Hypothalamus (tissue), 51 donors: ENCODE measurements at places on chromosomes 2 and 18.

- no peak for DNase-seq
Observed at GRCh38 chr2:27489118-27489497, 435 bp downstream of the IFT172 start.

DNA sequence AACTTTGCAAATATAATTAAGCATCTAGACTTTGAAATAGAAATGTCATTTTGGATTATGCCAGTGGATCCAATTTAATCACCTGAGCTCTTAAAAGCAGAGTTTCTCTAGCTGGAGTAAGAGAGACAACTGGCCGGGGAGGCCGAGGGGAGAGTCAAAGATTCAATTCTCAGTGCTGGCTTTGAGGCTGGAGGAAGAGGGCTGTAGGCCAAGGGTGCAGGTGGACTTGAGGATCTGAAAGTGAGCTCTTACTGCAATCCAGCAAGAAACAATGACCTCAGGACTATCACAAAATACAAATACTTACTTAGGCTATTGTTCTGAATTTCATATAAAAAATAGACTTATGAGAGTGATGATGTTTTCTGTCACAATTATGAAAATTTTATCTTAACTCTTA, 814.5 kb downstream of the CBLN2 start:
- DNase-seq = no peak

- DNase-seq = no peak
Observed at GRCh38 chr18:46283895-46284295, 179.7 kb downstream of the HAUS1 start.

DNA sequence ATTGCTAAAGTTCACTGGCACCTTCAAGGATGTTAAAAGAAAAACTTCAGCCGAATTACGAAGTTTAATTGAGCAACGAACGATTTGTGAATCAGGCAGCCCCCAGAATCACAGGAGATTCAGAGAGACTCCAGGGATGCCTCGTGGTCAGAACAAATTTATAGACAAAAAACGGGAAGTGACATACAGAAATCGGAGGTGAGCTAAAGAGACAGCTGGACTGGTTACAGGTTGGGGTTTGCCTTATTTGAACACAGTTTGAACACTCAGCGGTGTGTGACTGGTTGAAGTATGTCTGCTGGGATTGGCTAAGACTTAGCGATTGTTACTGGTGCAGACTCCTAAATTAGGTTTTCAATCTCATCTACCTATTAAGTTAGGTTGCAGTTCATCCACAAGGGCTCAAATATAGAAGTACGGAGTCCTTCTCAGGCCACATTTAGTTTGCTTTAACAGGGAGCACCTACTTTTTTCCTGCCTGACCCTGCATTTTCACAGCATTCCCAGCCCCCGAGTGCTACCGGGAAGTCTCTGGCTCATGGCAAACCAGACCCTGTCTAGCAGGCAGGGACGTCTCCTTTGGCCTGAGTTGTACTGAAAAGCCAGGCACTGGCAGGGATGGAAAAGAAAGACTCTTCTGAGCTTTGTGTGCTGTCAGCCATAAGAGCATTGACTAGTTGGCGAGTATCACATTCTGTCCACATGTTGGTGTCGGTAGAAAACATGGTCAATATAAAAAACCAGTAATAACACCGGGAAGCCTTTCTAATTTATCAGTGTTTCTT, 41.1 kb downstream of the CDCA7 start:
- DNase-seq = no peak

- DNase-seq = no peak
Observed at GRCh38 chr2:9052821-9053533, 49.5 kb upstream of the MBOAT2 start.

DNA sequence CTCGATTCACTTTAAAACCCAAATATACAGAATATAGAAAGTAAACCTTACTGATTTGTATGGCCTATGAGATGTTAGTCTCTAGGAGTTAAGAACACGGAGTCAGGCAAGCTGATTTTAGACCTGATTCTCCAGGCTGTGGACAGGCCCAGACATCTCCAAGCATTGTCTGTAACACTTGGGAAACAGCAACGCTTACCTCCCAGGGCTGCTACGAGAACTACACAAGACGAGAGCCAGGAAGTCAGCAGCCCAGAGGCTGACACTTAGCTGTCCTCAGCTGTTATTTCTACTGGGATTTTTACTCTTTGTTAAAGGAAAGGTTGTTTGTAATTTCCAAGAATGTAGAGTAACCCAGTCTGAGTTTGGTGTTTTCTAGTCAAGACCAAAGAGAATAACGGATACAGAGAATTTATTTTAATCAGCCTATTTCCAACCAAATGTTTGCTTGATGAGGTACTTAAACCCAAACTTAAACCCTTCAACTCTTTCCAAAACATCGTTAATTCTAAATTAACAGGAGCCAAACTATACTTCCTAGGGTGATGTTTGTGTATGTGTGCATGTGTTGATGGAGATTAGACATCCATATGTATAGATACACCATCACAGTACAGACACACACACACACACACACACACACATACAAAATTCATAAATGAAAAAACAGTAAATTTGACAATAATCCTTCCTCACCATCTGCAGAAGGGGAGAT, 123.4 kb downstream of the LAMA1 start:
- no peak for DNase-seq

- no peak for DNase-seq
Observed at GRCh38 chr2:12761104-12761503, 44.4 kb downstream of the TRIB2 start.

DNA sequence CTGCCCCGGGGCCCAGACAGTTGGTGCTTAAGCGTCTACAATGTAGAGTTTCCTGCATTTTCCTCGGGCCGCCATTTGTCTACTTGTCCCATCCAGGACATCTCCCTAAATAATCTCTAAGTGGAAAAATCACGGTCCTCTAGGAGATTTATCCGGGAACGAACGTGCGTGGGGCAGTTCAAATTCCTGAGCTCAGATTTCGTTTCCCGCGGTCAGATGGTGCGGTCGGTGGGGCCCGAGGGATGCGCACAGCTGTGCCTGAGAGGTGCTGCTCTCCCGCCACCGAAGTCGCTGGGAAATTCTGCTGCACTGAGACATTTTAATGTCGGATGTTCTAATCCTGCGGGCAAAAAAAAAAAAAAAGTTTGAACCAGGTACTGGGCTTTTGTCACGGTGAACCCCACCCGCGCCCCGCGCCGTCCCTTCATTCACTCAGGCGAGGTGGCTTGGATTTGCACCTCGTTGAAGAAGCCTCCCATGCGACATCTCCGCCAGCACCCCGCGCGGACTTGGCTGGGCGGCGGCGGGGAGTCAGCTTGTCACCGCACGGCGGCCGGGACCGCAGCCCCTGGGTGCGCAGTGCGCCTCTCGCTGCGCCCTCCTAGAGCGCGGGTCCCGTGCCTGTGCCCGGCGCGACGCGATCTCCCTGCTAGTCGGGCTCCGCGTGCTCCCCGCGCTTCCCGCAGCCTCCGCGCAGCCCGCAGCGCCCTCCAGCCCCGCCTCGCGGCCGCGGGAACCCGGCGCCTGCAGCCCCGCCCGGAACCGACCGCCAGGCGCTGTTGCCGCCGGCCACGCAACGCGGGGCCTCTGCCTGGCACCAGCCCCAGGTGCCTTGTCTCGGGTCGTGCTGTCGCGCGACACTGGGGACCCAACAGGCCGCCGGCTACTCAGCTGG, 191.9 kb upstream of the TCF4 start:
- DNase-seq = no peak

DNA sequence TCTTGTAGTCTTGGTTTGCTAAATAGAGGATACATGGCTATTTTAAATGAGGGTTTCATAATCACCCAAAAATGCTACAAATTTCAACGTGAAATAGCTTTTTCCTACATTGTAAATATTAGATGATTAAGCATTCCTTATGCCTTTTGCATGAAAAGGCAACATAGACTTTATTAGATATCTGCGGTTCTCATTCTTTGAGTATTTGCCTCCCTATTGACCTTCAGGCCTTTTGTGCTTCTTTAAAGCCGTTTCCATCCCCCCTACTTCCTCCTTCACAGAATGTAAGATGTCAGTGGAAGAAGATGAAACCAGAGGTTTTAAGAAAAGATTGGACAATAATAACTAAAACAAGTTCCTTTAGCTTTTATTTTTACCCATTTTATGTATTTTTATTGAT, 144.1 kb downstream of the UBE2E3 start:
- DNase-seq = no peak

GRCh38 chr2:95372845-95373244, 29.7 kb upstream of the FAHD2A start:
- DNase-seq = no peak

DNA sequence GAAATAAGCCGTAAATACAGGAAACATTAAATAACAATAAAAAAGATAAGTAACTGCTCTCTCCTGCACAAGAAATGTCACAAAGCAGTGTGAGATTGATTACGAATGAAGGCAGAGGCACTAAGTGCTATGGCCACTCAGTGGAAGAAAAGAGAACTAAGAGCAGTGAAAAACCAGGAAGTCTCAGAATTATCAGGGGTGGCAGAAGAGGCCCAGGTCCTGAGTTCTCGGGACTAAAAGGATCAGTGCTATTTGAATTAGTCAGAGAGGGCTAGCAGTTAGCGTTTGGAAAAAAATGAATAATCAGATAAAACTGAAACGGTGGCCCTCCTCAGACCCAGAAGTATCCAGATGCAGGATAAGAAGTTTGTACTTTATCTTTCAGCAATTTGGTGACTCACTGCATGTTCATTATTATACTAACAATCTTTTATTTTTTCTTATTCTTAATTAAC, 367.1 kb downstream of the ZEB2 start:
- DNase-seq = no peak

GRCh38 chr2:127255721-127256120, 35.6 kb upstream of the CYP27C1 start:
- no peak for DNase-seq

DNA sequence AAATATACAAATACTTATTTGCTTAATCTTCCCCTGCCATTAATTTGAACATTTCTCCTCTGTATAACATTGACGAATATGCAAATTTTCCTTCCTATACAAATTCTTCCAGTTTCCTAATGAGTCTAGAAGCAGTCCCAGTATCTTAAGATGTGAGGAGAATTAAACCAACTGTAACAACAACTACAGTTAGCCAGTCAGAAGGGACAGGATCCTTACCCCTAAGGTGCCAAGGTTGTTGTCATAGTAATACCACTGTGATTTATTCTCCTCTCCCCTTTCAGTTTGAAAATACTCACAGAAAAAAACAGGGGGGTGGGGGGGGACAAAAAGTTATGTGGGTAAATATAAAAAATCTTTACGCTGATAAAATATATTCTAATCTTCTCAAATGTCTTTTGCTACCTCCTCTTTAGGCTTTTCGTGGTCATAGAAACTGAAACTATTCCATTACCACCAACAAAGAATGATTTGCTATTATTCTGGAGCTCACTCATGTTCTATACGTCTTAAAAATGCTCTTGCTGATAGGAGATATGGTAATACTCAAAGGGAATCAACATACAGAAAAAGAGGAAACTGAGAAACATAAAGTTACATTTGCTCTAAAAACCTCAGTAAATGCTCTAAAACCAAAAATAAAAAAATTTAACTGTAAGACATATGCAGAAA, 107.6 kb downstream of the MEMO1 start:
- DNase-seq = no peak

GRCh38 chr2:190446750-190447516, 38.8 kb downstream of the MFSD6 start:
- DNase-seq = no peak

DNA sequence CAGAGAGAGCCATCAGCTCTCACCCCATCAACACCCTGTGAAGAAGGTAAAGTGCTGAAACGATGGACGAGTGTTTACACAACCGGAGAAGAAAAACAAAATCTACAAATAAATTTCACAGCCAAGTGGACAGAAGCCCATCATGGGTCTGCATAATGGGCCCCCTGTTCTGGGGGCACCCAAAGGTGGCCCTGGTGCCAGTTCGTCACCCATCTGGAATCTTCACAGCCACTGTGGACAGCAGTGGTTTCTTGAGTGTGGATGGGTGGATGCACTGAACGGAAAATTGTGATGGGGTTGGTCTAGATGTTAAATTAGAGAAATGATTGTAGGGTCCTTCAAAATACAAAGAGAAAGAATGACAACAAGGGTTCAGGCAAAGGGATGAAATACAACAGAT, 38.8 kb downstream of the ANKMY1 start:
- no peak for DNase-seq

DNA sequence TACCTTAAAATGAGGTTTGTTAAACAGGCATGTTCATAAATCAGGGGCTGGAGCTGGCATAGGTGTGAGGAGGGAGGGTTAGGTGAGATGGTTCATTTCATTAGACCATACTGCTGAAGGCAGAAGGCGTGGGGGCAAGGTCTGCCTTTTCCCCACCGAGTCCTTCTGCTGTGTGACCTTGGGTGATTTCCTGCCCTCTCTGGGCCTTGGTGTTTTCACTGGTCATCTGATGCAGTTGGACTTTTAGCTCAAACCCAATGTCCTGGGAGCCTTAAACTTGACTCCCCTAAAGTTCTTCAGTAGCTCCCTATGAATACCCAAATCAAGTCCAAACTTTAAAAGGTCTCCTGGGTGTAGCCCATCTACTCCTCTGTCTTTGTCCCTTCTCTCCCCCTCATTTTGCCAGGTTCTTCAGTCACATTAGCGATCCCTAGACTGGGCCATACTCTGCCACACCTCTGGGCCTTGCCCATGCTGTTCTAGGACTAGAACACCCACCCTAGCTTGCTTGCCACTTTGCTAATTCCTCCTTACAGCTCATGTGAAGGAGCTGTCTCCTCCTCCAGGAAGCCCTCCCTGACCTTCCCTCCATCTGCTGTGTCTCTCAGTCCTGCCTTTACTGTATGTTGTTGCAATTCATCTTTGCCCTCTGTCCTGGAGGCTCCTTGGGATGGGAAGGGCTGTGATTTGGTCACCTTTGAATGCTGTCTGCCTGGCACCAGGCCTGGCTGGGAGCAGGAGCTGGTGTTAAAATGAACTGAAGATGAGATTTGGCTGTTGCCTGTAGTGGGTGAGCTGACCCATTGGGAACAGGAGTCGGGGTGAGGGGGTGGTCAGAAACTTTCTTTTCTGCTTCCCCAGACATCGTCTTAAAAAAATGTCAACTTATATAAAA, 85.4 kb upstream of the HS6ST1 start:
- DNase-seq = no peak

DNA sequence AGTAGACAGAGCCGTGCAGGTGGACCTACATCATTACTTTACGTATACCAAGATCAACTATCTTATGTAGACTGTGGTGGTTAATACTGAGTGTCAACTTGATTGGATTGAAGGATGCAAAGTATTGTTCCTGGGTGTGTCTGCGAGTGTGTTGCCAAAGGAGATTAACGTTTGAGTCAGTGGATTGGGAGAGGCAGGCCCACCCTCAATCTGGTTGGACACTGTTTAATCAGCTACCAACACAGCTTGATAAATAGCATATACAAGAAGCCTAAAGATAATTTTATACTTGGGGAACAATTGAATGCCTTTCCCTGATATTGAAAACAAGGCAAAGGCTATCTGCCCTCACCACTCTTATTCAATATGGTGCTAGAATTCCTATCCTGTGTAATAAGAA, 604.2 kb upstream of the ZEB2 start:
- DNase-seq = no peak

- no peak for DNase-seq
Observed at GRCh38 chr18:73717570-73717969, 430.1 kb downstream of the FBXO15 start.

GRCh38 chr2:159266554-159266953, 19.9 kb downstream of the WDSUB1 start:
- no peak for DNase-seq
